ENCODE measurements at places on chromosomes 7 and 10.

GRCh38 chr7:147664541-147664940 lies 926.0 kb upstream of the C7orf33 start:
- no peak for DNase-seq

DNA sequence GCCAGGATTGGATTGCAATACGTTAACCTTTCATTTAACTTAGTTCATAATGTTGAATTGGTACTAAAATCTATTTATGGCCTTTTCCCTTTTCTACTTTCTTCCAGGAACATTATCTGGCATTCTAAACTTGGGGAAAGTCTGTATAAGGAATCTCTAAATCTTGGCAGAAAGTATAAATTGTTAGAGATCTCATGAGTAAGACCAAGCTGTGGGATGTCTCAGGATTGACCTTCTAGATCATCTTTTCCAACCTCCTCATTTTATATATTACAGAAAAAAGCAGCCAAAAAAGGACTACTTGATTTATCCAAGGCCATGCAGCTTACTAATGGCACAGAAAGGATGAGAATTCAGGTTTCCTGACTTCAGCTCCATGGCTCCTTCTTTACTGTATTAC lies 598.3 kb downstream of the INHBA start:
- DNase-seq: no peak

DNA sequence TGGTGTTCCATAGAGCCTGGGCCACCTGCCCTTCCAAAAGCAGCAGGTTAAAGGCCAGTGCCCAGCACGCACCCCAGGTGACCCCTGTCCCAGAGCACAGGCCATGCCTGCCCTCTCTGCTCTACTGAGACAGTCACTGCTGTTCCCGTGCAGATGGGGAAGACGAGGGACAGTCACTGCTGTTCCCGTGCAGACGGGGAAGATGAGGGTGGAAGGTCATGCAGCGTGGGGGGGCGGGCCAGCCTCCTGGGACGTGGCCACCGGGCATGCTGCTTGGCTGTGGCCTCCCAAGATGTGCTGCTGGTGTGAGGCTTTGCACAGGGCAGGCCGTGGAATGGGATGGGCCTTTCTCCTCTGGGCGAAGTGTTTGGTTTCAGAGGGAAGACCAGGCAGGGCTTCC lies 18.4 kb downstream of the LRRC27 start:
- no peak for DNase-seq

GRCh38 chr7:132817949-132818348 lies 241.7 kb upstream of the PLXNA4 start:
- no peak for DNase-seq

- DNase-seq: no peak
Observed at GRCh38 chr7:149727053-149727898, 46.1 kb downstream of the ZNF467 start.

- no peak for DNase-seq
Observed at GRCh38 chr10:57094965-57095364, 733.9 kb upstream of the ZWINT start.

- DNase-seq: no peak
Observed at GRCh38 chr7:35992436-35992835, 160.6 kb upstream of the EEPD1 start.

DNA sequence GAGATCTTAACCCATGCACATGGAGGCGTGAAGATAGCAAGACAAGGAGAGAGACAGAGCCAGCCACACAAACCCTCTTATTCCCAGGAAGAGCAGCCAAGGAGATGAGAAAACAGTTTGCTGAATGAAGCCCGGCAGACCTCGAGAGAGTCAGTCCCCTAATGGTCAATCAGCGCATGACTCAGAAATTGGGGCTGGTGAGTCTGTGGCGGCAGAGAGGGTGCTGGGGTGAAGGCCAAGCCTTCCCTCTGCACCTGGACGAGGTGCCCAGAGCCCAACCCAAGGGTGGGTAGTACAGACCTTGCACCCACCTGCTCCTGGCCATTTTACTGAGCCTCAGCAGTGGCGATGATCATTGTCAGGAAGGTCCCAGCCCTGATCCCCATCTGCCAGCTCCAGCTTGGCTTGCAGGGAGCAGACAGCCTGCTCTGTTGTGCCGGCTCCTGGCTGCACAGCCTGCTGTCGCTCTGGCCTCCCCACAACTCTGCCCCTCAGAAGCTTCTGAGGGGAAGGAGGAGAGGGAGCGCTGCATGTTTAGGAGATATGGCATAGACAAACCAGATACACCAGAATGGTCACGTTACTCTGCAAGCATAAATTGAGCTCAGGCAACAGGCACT lies 256.6 kb downstream of the RPS24 start:
- DNase-seq: no peak

GRCh38 chr7:100089458-100090196 lies 858 bp downstream of the COPS6 start:
- DNase-seq: no peak

Data from GM20000 (cell line).